Activated naive CD4-positive, alpha-beta T cell treated with anti-CD3 and anti-CD28 coated beads, Interleukin-2, amount 50 U/mL, for 72 hours (primary cell): ENCODE measurements at places on chromosomes 1 and 21. TPM values are rescaled to one million over a fixed set of nuclear protein-coding genes. Genes with fewer than 3 reads are reported as not detected.

Gene RGSL1
- total RNA-seq = not detected

Gene CRB1
- 0.10 TPM for total RNA-seq

Gene LRRN2
- not detected for total RNA-seq

DNA sequence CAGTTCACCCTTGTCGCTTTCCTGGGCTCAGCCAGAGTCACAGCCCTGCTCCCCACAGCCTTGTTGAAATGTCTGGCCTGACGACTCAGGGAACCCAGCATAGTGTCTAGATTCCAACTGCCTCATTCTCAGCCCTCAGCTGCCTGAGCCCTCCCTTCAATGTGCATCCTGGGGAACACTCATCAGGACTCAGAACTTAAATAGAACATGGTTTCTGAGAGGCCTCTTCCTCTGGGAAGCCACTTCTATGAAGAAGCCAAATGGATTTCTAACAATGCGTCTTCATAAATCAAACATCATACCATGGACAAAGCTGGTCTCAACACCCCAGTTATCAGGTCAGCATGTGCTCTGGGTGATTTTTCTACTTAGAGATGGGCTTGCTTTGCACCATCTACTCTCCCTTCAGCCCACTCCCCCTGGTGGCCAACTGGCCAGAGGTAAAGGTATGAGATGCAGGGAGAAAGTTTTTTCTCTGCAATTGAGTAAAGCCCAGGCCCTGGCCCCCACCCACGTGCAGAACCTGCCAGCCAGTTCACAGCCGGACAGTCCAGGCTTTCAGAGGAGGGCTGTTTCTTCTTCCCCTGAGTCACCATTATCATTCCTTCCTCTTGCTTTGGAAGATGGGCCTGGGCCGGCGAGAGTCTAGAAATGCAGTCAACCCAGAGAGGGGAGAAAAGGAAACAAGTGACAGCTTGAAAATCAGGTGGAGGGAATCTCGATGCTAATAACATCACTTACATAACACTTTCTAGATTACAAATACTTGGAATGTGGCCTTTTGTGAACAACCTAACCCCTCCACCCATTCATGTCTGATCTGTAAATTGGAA is 32.1 kb downstream of the CD244 start:
- DNase-seq = no peak

DNA sequence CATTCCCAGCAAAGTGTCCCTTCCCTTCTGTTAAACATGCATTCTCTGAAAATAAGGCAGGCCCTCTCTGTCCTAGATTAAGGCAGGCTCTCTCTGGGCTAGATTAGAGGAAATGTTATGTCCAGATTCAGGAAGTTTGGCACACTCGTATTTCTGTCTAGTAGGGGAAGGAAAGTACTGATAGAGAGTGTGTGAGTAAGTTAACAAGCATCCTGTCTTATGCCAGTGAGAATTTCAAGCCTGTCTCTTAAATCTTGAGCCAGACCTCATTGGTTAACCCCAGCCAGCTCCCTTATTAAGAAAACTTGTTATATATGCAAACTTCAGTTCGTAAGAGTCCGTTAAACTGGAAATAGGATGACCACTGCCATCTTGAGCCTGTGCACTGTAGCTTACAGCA is 31.6 kb downstream of the IGSF5 start:
- no peak for DNase-seq
